ENCODE measurements at places on chromosomes 3 and 15. TPM values are rescaled to one million over a fixed set of nuclear protein-coding genes. Genes with fewer than 3 reads are reported as not detected.

Gene SCAANT1
- total RNA-seq = not detected

DNA sequence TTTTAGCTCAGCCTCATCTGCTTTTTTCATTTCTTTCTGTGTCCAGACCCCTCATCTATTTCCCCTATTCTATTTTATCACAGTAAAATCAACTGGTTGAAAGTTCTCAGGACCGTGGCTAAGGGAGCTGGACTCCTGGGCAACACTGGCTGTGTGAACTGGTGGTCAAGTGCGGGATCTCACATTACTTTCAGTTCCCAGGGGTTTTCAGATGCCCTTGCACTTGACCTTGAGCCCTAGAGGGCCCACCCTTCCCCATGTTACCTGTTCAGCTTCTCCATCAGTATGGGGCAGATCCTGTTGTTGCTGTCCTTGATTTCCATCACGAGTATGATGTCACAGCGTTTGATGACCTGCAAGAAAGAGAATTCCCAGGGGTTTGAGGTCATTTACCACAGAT, 2.8 kb downstream of the DNASE1L3 start:
- peaks cover 15% of the 10 kb centered on the region for H3K27me3 ChIP-seq
- peaks cover 3% of the 10 kb centered on the region for H3K36me3 ChIP-seq
- H3K4me3 ChIP-seq = no peak overlapping the region
- H3K4me1 ChIP-seq = peaks cover 8% of the 10 kb centered on the region
- H3K27ac ChIP-seq = no peak overlapping the region
- no peak for DNase-seq

Gene CAPN3
- 2.5 TPM for total RNA-seq

Gene A4GNT
- total RNA-seq = not detected

DNA sequence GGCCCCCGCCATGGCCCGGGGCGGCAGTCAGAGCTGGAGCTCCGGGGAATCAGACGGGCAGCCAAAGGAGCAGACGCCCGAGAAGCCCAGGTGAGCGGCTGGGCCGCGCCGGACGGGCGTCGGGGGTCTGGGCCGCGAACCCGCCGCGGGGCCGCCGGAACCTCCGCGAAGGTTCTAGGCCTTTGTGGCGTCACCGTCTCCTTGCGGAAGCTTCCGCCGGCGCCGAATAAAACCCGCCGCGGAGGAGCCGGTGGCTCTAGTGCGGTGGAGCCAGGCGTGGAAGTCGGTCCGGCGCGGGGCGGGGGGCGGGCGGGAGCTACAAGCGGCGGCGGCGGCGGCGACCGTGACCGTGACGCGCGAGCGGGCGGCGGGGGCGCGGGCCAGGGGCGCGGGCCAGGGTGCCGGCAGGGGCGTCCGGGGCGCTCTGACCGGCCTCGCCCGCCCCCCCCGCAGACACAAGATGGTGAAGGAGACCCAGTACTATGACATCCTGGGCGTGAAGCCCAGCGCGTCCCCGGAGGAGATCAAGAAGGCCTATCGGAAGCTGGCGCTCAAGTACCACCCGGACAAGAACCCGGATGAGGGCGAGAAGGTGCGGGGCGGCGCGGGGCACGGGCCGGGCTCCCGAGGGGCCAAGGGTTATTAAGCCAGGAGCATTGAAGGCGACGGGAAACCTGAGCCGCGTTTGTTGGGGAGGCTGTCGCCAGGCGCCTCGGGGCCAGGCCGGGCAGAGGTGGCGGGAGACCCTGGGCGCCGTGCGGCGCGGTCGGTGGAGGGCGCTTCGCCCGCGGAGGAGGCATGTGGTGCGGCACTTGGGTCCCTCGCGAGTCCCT, at the start of gene DNAJA4:
DNAJA4 (plus strand) TSS at position 259 of the 833 bp plus-strand sequence; CDS start at position 461, 202 bp downstream.
- peaks cover 2% of the 10 kb centered on the region for H3K27me3 ChIP-seq
- H3K27ac ChIP-seq = peak within 1 kb of the TSS; percentile 82

Gene RPL4
- total RNA-seq = 2,528 TPM

All from activated CD8-positive, alpha-beta T cell treated with anti-CD3 and anti-CD28 coated beads, Interleukin-2, amount 10 ng/mL, durations not matched to agents 7 days and 5 days (primary cell).